A673 (cell line): ENCODE measurements at places on chromosomes 11 and 22. TPM values are rescaled to one million over a fixed set of nuclear protein-coding genes. Genes with fewer than 3 reads are reported as not detected.

- DNase-seq, result no peak
- no peak overlapping the region for H3K4me3 ChIP-seq
- peaks cover 68% of the 10 kb centered on the region for H3K36me3 ChIP-seq
- H3K27me3 ChIP-seq, result no peaks in the 10 kb centered on the region
- peaks cover 13% of the 10 kb centered on the region for H3K4me1 ChIP-seq
These were observed 4.5 kb downstream of the SLC37A4 start for GRCh38 chr11:119025978-119026766.

- no peak overlapping the region for H3K4me3 ChIP-seq
- H3K27me3 ChIP-seq, result no peaks in the 10 kb centered on the region
- no peak overlapping the region for H3K27ac ChIP-seq
- no peaks in the 10 kb centered on the region for H3K4me1 ChIP-seq
- DNase-seq, result no peak
These were observed 138.1 kb downstream of the SLC1A2 start for GRCh38 chr11:35281169-35281688.

DNA sequence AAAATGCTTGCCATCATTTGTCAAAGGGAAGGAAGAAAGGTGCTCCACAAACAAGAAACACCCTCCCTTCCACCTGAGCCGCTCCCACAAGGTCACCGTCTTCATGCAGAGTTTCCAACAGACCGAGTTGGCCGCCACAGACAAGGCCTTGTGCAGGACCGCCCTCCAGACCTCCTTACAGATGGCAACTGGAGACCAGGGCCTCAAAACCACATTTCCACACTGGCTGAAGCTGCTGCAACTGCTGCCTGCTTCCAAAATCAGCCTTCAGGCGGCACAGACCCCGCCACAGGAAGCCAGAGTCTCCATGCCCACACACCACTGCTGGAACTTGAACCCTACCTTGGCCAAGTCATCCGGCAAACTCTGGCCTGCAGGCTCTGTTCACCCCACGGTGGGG, 6.3 kb downstream of the DEAF1 start:
- H3K4me3 ChIP-seq, result no peak overlapping the region
- H3K27me3 ChIP-seq, result no peaks in the 10 kb centered on the region
- DNase-seq, result no peak
- no peak overlapping the region for H3K27ac ChIP-seq

MOGAT2 gene
- total RNA-seq, result not detected in 2 replicates

DNA sequence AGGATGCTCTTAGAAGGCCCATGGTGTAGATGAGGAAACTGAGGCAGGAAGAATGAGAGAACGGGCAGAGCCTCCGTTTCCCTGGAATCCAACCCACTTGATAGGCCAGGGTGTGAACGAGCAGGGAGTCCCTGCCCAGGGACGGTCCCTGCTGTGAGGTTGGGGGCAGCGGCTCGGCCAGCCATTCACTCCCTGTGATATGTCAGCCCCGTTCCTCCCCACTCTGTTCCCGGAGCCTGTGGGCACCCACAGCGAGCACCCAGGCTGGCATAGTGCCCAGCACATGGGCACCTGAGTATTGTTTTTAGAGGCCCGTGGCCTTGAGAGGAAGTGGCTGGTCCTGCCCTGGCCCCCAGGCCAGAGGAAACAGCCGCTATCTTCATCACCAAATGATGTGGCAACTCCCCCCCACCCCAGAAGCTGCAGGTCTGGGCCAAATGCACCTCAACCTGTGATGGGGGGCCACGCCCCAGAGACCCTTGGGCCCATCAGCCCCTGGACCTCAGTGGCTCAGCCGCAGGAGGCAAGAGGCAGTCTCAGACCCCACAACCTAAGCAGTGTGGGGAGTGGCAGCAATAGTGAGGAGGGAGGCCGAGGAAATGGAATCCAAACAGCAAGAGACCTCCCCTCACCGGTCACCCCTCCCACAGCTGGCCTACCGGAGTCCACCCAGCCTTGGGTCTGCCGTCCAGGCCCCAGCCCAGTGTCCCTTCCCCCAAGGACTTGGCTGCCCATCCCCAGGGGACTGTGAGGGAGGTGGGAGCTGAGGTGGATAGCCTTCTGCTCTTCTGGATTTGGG, 2.1 kb downstream of the ALDH3B1 start:
- no peak for DNase-seq
- H3K27me3 ChIP-seq, result no peaks in the 10 kb centered on the region
- H3K4me3 ChIP-seq, result no peak overlapping the region
- H3K36me3 ChIP-seq, result no peaks in the 10 kb centered on the region

TRPM5 gene
- not detected in 2 replicates for total RNA-seq

- peaks cover 40% of the 10 kb centered on the region for H3K4me1 ChIP-seq
- peaks cover 6% of the 10 kb centered on the region for H3K36me3 ChIP-seq
These were observed 398 bp upstream of the FAM89B start for GRCh38 chr11:65571940-65572339.

DNA sequence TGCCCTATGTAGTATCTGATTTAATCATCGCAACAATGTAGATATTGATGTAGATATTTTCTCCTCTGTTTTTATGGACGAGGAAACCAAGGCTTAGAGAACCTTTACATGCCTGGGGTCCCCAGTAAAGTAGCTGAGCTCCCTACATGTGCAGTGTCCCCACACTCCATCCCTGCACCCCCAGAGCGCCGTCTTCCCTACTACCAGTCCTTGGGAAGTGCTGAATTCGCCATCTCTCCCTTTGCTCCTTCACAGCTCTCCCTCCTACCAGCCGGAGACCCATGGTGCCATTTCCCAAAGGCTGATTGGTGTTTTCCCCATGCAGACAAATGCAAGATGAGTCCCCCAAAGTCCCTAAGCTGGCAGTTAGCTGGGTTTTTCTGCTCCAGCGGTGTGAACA, 86.0 kb downstream of the CEP164 start:
- H3K4me1 ChIP-seq, result peaks cover 8% of the 10 kb centered on the region
- no peak overlapping the region for H3K4me3 ChIP-seq
- no peaks in the 10 kb centered on the region for H3K27me3 ChIP-seq
- no peaks in the 10 kb centered on the region for H3K36me3 ChIP-seq

TSSK2 gene
- not detected in 2 replicates for total RNA-seq

- H3K4me1 ChIP-seq, result peaks cover 14% of the 10 kb centered on the region
- no peak overlapping the region for H3K27ac ChIP-seq
- H3K27me3 ChIP-seq, result no peaks in the 10 kb centered on the region
- no peak overlapping the region for H3K4me3 ChIP-seq
- no peaks in the 10 kb centered on the region for H3K36me3 ChIP-seq
These were observed 19.9 kb upstream of the ME3 start for GRCh38 chr11:86692317-86692716.

GRCh38 chr11:102685754-102686153, 19.8 kb downstream of the MMP27 start:
- DNase-seq, result no peak
- no peaks in the 10 kb centered on the region for H3K27me3 ChIP-seq
- H3K27ac ChIP-seq, result no peak overlapping the region
- no peaks in the 10 kb centered on the region for H3K4me1 ChIP-seq

- peaks cover 28% of the 10 kb centered on the region for H3K4me1 ChIP-seq
- H3K27me3 ChIP-seq, result no peaks in the 10 kb centered on the region
- H3K36me3 ChIP-seq, result no peaks in the 10 kb centered on the region
- no peak for DNase-seq
These were observed 9.3 kb downstream of the CREB3L1 start for GRCh38 chr11:46286789-46287188.

MRGPRE gene
- total RNA-seq, result not detected in 2 replicates
